ENCODE measurements at places on chromosomes 12 and 14.

- no peak for DNase-seq
Measured at GRCh38 chr14:80602946-80603345, 338.6 kb downstream of the CEP128 start.

GRCh38 chr12:113186033-113186365 lies 478 bp downstream of the RITA1 start:
- DNase-seq: no peak

DNA sequence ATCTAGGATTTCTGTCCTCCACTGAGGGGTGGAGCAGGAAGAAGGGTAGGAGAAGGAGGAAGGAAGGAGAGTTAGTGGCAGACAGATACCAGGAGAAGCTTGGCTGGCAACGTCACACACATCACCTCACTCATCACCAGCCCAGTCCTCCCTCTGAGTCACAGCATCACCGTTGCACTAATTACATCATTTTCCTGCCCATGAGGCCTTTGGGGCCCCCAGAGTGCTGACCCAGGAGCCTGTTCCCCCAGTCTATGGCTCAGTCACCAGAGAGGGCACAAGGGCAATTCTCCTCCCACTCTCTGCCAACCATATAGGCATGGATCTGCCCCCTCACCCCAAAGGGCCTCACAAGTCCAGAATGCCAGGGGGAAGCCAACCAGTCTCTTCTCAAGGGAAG lies 4.6 kb downstream of the RND1 start:
- DNase-seq: no peak

- no peak for DNase-seq
Measured at GRCh38 chr12:126607157-126607556, 1541.9 kb downstream of the AACS start.
